ENCODE measurements at places on chromosomes 5 and 9.

DNA sequence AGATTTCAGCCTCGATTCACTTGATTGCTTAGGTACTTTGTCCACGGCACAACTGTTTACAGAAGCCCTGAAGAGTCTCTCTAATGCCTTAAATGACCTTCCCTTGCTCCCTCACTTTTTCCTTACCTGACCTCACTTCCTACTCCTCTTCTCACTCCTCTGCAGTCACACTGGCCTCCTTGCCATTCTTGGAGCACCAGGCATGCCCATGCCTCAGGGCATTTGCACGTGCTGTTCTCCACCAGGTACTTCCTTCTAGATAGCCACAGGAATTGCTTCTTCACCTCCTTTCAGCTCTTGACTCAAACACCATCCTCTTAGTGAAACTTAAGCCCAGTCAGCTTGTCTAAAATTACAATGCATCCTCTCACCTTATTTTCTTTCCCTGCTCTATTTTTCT is 52.4 kb upstream of the TRAF1 start:
- DNase-seq = no peak

GRCh38 chr9:89363921-89364665 is 45.8 kb downstream of the SECISBP2 start:
- no peak for DNase-seq

DNA sequence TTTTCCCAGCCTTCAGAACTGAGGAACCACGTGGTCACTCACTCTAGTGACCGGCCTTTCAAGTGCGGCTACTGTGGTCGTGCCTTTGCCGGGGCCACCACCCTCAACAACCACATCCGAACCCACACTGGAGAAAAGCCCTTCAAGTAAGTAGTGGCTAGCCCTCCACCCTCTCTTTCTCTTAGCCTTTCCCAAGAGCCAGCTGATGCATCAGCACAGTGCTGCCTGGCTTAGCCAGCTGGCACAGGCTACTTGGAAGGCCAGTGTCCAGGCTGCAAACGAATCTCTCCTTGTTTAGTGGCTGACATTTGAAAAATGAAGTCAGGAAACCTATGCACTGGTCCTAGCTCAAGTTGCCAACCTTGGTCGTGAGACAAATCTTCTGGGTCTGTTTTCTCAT is 91.1 kb downstream of the PRDM6 start:
- DNase-seq = no peak

GRCh38 chr5:65651144-65651543 is 26.3 kb downstream of the SHLD3 start:
- no peak for DNase-seq

DNA sequence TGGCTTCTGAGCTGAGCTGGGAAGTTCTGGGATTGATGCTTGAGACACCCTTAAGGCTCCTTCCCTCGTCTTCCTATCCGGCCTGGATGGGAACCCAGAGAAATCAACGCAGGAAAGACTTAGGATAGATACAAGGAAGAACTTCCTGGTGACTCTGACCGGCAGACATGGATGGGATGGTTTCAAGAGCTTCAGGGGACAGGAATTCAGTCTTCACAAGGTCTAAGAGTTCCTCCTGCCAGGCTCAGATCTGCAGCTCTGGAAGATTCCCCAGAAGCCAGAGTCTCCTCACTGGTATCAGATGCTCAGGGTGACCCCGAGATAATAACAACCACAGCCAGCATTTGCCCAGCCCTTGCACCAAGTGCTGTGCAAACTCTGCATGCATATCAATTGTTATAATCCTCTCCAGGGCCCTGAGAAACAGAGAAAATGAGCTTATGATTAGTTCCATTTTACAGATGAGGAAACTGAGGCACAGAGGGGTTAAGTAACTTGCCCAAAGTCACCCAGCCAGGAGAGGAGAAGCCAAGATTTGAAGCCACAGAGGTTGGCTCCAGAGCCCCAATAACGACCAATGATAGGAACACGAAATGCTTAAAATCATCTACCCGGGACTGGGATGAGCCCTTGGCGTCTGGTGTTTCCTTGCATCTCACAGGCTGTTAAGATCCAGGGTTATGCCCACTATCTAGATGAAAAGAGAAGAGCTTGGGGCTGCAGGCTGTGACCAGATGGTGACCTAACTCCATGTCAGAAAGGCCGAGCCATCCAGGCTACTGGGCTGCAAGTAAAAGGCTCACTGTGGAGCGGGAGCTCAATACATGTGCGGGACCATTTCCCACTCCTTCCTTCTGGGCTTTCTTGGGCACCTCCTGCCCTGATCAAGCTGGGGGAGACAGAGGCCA is 119.8 kb downstream of the C9orf50 start:
- DNase-seq = no peak

DNA sequence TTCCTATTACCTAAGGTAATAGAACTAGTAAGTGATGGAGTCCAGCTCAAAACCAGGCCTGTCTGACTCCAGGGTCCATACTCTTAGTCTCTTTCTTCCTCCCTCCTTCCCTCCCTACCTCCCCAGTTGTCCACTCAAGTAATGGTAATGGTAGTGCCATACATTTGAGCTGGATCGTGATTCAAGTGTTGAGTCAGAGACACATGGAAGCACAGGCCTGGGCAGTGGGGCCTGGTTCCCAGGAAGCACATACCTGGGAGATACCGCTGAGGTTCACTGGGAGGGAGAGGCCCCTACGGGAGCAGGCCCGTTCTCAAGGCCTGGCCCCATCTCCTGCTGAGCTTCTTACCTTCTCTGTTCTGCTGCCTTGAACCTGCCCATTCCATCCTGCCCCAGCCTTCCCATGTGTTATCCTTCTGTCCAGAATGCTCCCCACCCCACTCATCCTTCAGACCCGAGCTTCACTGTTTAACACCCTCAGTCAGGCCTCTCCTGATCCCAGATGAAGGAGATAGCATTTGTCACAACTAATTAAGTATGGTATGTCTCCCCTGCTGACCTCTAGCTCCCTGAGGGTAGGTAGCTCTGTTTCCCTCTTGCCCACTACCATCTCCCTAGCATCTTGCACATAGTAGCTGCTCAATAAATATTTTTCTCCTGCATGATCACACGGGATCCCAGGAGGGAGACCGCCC is 13.8 kb downstream of the URM1 start:
- DNase-seq = no peak
